Activated CD4-positive, alpha-beta T cell treated with anti-CD3 and anti-CD28 coated beads for 1 hour (primary cell): ENCODE measurements at places on chromosomes 13 and 19.

GRCh38 chr13:40609972-40610726 is 56.3 kb downstream of the FOXO1 start:
- no peak for DNase-seq

GRCh38 chr19:1012334-1012733 is 8.6 kb downstream of the TMEM259 start:
- DNase-seq: no peak

- no peak for DNase-seq
These were observed 27.3 kb downstream of the EPSTI1 start for GRCh38 chr13:42964761-42965161.

DNA sequence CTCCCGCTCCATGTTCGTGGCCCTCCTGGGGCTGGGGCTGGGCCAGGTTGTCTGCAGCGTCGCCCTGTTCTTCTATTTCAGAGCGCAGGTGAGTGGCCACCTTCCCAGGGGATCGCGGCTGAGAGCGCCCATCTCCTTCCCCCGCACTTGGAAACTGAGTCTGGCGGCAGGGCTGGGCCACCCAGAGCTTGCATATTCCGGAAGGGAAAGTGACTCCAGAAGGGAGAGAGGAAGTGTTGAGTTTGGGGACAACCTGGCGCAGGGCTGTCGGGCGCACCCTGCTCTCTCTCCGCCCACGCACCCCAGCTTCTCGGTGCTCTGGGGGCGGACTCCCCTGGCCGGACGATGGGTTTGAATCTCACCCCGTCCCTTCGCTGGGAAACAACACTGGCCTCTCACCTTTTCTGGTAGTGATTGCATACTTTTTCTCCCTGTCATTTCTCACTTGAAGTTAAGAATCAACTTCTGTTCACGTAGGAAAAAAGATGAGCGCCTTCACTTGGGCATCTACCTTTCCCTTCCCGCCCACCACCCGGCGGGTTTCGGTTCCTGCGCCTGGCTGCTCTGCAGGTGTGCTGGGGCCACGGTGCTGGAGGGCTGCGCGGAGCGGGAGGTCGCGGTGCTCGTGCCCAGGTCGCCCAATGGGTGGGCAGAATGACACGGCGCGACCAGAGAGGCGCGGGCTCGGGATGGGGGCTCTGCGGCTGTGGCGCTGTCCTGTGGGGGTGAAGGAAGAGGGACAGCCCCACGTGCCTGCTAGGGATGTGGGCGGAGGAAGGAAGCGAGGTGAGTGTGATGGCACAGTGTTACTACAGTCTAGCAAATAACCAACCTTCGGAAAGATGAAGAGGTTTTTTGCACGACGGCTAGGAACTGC is 721 bp downstream of the TNFSF11 start:
- peak; percentile 22 for DNase-seq

- DNase-seq: no peak
These were observed 1.8 kb downstream of the MBNL2 start for GRCh38 chr13:97223711-97224541.

GRCh38 chr19:33481863-33482262 is 39.7 kb downstream of the PEPD start:
- no peak for DNase-seq

DNA sequence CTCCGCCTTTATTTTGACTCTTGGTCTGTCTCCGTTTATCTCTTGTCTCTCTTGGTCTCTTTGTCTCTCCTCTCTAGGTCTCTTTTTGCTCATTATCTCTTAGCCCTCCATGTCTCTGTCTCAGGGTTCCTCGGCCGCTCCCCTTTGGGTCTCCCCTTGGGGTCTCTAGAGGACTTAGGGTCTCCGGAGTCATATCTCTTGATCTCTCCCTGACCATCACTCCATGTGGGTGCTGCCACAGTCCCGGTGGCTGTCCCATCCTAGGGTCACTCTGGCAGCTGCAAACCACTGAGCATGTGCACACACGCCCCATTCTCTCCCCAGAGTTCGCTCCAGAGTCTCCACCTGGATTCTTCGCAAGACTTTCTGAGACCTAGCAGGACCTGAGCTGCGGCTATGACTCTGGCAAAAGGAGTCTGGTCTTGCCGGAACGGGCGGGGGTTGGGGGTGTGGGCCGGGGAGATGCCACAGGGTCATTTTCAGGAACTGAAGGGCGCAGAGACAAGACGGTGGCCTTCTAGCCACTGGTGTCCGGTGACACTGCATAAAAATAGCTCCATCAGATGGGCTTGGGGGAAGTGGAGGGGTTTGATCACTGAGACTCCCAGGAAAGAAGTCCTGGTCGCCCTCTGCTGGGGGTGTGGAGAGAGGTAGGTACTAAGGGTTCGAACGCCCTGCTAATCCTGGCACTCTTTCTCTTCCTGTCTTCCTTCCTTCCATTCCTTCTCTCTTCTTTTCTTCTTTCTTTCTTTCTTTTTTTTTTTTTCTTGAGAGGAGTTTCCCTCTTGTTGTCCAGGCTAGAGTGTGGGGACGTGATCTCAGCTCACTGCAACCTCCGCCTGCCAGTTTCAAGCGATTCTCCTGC is 1.2 kb upstream of the KCNA7 start:
- DNase-seq: no peak

DNA sequence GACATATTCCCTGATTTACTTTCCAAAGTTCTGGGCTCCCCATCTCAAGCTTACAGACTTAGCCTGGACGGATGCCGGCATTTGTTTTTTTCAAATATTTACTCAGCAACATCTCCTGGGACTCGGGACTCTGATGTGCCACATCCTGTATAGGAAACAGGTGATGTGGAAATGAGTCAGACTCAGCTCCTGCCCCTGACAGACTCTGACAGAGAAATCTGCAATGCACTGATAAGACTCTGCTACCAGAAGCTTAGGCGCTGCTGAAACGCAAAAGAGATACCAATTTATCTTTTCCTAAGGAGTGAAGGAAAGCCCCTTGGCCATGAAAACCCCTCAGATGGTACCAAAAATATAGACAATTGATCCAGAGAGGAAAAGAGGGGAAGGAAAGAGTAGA is 16.2 kb downstream of the LAIR2 start:
- no peak for DNase-seq

GRCh38 chr19:8503510-8503909 is 1.1 kb upstream of the PRAM1 start:
- DNase-seq: no peak

- no peak for DNase-seq
These were observed 216.2 kb downstream of the MAB21L1 start for GRCh38 chr13:35260316-35260715.

DNA sequence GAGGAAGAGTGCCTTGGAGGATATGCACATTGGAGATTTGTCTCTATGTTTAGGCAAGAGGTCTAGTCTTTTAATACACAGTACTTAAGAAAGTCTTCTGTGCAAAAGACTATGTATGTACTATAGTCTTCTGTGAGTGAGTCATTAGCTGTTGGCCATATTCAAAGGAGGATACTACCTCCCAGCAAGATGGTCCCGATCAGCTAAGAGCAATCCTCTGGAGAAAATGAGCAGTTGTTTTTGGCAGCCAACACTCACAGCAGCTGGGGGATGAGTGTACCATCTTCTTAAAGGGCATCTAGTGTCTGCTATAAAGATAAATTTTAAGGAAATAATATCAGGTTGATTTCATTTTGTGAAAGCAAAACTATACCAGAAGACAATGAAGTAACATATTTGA is 487.8 kb downstream of the KCTD12 start:
- DNase-seq: no peak

DNA sequence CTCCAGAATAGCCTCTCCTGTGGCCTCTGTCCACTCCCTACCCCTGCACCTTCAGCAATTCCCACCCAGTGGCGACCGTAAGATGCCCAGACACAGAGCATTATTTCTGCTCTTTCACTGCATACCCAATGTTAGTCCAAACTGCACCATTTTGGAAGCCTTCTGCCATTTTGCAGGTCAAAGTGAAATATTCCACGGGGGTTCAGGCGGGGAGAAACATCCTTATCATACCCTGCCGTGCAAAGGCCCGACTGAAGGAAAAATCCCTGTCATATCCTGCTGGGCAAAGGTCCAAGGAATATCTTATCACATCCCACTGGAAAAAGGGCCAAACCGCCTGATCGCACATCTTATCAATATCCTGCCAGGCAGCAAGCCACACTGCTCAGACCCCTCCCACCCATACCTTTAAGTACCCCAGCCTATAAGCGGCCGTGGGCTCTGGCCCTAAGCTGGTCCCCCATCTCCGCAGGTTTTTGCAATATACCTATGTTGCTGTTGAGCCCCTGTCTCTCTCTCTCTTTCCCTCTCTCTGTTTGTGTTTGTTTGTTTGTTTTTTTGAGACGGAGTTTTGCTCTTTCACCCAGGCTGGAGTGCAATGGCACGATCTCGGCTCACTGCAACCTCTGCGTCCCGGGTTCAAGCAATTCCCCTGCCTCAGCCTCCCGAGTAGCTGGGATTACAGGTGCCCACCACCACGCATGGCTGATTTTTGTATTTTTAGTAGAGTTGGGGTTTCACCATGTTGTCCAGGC is 18.2 kb downstream of the CLEC11A start:
- DNase-seq: no peak

DNA sequence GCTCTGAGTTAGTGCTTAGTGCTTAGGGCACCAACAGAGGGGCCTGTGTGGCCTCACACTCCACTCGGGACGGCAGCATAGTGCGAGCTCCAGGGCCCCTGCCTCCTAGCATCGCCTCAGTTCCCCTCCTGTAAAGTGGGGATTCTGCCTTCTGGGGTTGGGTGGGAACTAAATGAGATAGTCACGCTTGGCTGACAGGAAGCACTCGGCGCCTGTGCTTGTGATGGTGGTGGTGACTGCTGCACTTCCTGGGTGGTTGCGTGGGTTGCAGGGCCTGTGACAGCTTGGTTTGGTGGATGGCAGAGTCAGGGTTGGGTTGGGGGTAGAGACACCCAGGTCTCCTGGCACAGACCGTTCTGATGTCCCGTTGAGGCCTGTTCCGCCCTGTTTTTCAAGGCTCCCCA is 7.7 kb downstream of the PLEKHF1 start:
- peak; percentile 79 for DNase-seq

- DNase-seq: no peak
These were observed 8.0 kb upstream of the POP4 start for GRCh38 chr19:29598036-29598435.

DNA sequence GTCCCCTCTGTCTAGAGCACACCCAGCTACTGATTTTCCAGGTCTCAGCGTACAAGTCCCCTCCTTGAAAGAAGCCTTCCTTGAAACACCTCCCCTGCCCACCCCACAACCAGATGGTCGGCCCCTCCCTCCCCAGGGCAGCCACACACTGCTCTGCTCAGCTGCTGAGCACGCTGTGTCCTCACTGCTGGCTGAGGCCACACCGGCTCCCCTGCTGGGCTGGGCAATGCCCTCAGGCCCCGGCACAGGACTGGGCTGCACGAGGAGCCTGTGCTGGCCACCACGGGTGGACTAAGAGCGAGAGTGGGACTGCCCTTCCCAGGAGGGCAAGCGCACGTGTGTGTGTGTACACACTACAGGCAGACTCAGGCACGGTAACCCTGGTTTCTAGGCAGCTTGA is 11.8 kb upstream of the RSPH6A start:
- DNase-seq: no peak

GRCh38 chr19:58326501-58326913 is 287 bp upstream of the ZSCAN22 start:
- no peak for DNase-seq

DNA sequence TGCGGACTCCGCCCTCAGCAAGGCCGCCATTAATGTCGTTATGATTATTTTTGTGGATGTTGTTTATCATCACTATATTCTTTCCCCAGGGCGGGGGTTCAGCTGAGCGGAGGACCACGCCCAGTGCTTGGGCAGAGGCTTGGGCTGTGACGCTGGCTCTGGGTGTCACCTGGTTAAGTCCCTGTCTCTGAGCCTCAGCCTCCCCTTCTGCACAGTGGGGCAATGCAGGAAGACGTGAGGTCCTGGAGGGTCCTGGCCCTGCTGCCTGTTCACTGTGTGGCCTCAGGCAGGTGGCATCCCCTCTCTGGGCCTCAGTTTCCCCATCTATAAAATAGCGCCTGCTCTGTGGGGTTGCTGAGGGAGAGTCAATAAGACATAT is 32.5 kb downstream of the NFIC start:
- DNase-seq: no peak

GRCh38 chr13:29301027-29301426 is 294.5 kb downstream of the SLC7A1 start:
- DNase-seq: no peak

DNA sequence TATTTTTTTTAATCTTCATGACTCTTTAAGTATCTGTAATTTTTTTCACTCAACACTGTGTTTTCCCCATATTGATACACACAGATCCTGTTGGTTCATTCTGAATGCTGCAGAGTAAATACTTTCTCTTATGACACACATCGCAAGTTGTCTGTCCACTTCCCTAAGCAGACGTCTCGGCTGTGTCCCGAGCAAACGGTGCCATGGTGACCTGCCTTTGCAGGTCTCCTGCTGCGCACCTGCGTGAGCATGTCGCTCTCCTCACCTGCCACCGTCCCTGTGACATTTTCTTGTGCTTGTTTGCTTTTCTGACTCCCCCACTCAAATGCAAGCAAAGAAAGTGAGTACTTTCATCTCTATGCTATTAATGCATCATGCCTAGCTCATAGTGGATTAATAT is 57.8 kb downstream of the CCDC70 start:
- DNase-seq: no peak

DNA sequence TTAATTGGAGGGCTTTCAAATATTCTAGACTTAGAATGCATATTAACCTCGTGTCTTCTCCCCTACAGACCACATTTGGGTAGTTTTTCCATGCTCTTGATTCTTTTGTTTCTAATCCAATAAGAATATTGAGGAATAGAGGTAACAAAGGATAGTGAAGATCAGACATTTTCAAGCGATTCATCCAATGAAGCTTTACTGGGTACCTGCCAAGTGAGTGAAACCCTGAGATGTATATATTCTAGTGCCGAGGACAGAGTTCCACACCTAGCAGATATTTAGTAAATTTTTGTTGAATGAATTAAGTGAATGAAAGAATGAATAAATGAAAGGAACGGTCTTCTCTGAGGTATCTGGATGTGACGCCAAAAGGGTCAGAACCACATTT is 442 bp upstream of the RFC3 start:
- no peak for DNase-seq

DNA sequence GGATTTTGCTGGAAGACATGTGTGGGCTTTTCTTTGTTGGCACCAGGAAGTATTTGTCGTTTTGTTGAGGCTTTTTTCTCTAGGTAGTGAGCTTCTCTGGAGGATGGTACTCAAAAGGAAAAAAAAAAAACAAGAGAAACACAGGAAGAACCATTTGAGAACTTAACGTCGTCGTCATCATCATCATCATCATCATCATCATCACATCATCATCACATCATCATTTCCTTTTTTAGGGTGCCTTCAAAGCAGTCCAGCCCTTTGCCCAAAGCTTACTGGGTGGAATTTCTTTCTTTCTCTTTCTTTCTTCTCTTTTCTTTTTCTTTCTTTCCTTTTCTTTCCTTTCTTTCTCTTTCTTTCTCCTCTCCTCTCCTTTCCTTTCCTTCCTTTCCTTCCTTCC is 2.2 kb upstream of the AMER2 start:
- no peak for DNase-seq

- DNase-seq: no peak
These were observed 87.6 kb upstream of the SLC15A1 start for GRCh38 chr13:98839856-98840769.

GRCh38 chr13:39411511-39411910 is 191.5 kb downstream of the LHFPL6 start:
- no peak for DNase-seq

DNA sequence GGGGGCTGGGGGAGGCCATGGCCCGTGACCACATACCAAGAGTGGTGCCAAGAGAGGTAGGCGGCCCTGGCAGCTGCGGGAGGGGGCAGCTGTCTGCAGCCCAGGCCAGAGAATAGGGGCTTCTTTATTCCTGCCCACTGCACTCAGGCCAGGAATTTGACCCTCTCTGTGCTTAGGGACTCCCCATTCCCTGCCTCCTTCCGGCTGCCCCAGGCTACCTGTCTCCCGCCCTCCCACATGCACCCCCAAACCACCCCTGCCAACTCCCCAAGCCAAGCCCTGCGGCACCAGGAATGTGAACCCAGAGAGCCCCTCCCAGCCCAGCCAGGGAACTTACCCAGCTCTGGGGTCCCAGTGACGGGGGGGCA is 687 bp downstream of the PLEKHA4 start:
- DNase-seq: no peak
